Inflammatory macrophage treated with lipopolysaccharide for 4 hours (primary cell): ENCODE measurements at places on chromosomes 6 and 20.

DNA sequence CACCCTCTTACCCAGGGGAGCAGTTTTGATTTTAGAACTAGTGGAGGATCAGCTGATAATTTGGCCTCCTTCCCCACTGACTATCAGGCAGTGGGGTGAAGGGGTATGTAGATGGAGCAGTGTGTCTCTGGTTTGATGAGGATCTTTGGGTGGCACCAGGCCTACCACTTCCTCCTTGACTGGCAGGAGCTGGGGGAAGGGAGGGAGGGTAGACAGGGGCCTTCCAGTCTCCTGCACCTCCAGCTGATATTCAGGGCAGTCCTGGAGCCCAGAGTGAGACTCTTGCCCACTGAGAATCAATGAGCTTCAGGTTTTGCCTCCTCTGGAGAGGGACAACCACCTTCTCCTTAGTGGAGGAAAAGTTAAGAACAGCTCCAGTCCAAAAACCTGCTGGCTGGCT, 3.2 kb downstream of the DEF6 start:
- DNase-seq, result no peak

DNA sequence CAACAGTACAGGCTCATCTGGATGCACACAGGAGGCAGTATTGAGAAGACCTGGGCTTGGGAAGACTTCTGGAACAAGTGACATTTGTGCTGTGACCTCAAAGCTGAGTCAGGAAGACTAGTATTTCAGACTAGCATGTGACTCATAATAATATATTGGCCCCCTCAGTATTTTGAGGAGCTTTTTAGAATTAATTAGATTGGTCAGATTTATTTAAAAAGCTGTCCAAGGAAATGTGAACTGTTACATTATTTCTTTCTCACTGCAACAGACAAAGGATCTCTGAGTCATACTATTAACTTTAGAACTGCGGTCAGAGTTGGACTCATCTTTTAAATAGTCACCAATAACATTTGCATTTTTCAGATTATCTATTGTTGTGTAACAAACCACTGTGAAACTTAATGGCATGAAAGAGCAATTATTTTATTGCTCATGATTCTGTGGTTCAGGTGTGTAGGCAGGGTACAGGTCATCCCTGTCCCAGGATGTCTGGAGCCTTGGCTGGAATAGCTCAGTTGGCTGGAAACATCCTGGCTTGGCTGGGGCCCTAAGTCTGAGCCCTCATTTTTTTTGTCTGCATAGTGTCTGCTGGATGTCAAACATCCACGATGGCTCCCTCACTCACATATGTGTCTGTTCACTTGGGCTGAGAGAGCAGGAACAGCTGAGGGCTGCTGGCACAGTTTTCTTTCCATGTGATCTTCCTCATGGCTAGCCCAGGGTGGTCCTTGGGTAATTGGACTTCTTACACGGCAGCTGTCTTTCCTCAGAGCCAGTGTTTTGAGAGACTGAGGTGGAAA, 46.9 kb downstream of the MAP3K4 start:
- peak; percentile 7 for DNase-seq

- no peak for DNase-seq
Measured at GRCh38 chr6:36917541-36918193, 31.9 kb downstream of the C6orf89 start.

GRCh38 chr6:15575357-15576033, 87.3 kb downstream of the DTNBP1 start:
- peak; percentile 45 for DNase-seq

DNA sequence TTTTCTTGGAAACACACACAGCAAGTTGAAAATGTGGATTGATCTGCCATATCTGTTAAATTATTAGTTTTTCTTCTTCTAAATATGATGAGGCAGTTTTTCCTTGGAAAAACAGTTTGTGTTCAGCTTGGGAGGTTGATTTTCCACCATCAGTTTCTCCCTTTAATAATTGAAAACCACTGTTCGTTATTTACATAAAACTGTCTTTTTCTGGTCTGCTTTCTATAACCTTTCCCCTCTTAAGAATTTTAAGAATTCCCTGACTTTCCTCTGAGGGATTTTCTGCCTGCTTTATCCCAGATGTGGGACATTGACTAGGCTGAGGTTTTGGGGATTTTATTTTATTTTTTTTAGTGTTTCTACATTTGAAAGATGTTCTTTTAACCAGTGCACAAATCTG, 27.2 kb downstream of the DSE start:
- DNase-seq, result no peak

DNA sequence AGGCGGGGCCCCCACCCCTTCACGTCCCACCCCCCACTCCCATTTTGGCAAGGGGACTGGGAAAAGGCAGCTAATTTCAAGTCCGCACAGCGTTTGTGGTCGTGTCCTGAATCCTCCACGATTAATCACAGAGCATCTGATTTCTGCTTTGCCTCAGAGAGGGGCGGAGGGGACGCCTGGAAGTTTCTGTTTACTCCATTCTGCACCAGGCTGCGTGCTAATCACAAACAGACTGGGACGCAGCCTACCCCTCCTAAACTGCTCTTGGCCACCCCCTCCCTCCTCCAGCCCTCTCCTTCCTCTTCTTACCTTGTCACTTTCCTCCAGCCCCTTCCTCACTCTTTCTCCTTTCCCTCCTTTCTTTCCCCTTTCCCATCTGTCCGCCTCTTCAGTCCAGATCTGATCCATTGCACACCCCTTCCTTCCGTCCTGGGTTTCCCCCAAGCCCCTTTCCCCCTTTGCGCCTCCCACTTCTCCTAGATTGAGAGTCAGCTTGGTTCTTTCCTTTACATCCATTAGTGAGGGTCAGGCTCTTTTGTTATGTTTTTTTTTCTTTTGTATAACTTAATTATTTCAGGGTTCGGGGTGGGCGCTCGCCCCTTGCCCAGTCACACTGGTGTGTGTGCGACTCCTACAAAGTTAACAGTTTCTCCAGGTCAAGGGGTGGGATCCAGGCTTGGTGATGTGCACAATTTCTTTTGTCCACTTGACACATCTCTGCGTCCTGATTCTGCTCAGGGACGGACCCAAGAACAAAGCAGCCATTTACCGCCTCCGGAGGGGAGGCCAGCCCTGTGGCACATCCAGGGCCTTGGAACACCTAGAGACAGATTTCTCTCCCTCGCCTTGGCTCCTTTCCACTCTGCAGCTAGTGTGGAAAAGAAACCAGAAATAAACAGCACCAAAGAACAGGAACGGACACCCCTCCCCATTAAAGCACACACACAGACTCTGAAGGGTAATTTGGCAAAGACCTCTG, 520 bp upstream of the RIPOR3 start:
- no peak for DNase-seq

DNA sequence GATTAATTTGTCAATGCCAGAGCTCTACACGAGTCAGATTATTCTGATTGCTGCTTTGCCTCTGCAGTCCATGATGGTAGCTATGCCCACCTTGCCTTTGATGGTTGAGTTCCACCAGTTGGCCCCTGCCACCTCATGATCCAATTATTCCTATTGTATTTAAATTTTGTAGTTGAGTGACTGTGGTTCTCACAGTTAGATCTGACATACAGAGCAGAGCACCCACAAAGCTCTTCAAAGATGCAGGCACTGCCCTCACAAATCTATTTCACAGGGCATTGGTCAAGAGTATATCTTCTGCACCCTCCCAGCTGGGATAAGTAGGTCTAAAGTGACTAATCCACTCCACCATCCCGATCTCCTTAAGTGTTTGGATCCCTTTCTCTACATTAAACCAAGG, 318.8 kb downstream of the EYA4 start:
- no peak for DNase-seq

GRCh38 chr6:36139431-36139830, 9.1 kb downstream of the MAPK13 start:
- no peak for DNase-seq

- DNase-seq, result no peak
Measured at GRCh38 chr6:137432054-137432611, 62.1 kb downstream of the OLIG3 start.

- DNase-seq, result no peak
Measured at GRCh38 chr6:37602346-37602745, 95.3 kb downstream of the MDGA1 start.

DNA sequence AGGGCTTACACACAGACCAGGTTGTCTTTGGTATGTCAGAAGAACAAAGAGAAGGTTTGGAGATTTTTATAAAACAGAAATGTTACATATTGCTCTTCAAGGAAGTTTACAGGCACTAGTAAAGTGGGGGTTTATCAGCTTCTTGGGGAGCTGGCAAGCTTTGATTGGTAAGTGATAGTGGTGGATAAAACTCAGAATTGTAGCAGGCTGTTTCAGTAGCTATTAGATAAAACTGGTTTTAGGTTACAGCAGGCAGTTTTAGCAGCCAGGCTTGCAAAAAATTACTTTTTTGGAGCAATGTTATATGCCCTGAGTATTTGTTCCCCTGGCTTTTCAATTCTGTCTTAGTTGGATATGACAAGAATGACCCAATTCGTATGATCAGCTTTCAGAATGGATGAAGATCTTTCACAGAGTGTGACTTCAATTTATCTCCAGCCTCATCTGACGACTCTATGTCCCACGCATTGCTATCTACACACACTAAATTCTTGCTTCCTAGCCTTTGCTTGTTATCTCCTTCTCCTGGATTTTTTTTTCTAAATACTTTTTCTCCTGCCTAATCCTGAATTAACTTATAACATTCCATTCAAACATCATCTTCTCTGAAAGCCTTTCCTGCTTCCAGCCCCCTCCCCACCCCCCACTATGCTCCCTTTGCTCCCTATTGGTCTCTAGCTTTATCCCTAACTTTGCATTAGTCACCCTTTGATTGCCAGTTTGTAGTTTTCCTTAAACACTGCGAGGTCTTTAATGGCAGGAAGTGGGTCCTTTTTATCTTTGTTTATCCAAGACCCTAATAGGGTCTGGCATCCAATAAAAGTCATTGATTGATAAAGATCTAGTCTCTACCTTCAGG, 1.0 kb upstream of the TOMM34 start:
- DNase-seq, result no peak

DNA sequence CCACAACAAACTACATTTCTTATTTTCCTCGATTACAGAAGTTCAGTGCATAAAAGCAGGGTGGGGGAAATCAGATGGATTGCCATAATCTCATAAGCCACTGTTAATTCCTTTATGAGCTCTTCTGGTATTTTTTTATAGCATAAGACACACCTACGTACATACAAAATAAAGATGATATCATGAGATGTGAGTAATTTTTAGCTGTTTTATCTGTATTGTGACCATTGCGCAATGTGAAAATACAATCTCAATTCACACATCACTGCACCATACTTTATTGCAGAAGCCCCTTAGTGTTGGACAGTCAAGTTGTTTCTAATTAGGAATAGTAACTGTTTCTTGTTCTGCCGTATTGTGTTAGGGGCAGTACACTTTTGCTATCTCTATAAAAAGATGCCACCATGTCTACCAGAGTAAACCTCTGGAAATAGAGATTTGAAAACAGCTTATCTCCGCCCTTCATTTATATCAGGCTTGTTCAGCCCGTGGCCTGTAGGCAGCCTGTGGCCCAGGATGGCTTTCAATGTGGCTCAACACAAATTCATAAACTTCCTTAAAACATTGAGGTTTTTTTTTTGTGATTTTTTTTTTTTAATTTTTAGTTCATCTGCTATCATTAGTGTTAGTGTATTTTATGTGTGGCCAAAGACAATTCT, 90.4 kb downstream of the FARS2 start:
- no peak for DNase-seq

DNA sequence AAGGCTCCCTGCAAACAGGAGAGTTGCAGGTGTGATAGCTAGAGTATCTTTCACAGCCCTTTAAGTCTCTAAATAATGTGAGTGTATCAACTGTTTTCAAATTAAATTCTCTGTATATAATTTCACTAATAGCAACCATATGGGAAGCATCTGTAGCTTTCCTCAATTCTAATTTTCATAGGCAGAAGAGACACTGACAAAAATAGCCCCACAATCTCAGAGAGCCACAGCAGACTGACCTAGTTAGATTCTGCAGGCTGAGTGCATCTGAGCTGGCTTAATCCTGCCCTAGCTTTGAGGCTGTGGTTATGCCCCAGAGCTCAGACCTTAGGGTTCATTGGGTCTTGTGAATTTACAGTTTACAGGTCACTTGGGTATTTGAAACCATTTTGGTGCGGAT, 63.9 kb downstream of the MAP7 start:
- no peak for DNase-seq

GRCh38 chr6:132298344-132298949, 102.8 kb downstream of the MOXD1 start:
- peak; percentile 32 for DNase-seq

GRCh38 chr20:38523697-38524096, 51.1 kb downstream of the RALGAPB start:
- DNase-seq, result peak; percentile 18

DNA sequence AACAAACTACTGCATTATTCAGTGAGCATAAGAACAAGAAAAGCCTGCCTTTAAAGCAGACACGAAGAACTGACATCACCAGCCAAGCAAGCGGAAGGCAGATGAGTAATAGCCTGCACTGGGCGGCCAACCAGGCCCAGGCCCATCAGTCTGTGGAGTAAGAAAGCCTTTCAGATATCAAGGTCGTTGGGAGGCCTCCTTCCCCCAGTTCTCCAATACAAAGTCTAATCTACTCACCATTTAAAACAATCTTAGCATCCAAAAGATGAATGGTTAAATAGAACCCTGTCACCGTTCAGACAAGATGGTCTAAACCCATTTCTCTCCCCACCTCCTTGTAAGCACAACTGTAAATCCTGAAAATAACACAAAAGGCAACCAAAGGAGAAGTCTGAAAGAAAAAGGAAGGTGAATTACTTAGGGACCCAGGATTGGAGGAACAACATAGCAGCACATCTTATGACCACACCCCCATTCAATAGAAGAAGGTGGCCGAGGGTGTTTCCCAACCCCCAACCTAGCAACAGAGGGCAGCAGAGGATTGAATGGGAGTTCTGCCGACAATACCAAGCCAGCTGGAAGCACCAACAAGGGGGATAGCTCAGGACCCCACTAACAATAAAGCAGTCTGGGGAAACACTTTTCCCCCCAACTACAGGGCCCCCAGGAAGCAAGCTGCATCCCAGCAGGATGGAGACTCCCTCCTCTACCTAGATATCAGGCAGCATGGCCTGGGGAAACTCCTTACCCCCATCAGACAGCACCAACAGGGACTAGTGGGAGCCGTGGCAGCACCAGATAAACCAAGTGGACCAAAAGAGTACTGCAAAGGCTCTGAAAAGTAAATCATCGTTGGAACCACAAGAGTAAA, 67.9 kb downstream of the ZHX3 start:
- DNase-seq, result peak; percentile 27

DNA sequence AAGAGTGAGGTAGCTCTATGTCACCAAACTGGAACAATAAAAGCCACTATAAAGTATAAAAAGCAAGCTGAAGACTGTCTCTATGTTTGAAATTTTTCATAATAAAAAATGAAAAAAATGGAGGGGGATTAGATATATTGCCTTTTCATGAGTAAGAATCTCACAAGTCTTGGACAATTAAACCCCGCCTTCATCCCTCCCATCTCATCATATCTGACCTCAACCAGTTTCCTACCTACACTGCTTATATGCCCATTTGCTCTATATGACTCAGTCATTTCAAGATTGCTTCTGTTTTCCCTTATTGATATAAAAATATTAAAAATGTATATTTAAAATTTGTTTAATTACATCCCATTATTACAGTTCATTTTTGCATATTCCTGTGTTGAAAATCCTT, 2.9 kb upstream of the TRIM39 start:
- peak; percentile 25 for DNase-seq

GRCh38 chr6:133809406-133809805, 79.5 kb upstream of the TCF21 start:
- DNase-seq, result peak; percentile 16

GRCh38 chr20:59709636-59710035, 105.3 kb downstream of the PHACTR3 start:
- no peak for DNase-seq

- DNase-seq, result no peak
Measured at GRCh38 chr6:38688579-38689087, 14.3 kb downstream of the GLO1 start.
